ENCODE measurements at places on chromosomes 7 and 10.

GRCh38 chr7:142813226-142813625 lies 41.6 kb upstream of the EPHB6 start:
- no peak for DNase-seq

DNA sequence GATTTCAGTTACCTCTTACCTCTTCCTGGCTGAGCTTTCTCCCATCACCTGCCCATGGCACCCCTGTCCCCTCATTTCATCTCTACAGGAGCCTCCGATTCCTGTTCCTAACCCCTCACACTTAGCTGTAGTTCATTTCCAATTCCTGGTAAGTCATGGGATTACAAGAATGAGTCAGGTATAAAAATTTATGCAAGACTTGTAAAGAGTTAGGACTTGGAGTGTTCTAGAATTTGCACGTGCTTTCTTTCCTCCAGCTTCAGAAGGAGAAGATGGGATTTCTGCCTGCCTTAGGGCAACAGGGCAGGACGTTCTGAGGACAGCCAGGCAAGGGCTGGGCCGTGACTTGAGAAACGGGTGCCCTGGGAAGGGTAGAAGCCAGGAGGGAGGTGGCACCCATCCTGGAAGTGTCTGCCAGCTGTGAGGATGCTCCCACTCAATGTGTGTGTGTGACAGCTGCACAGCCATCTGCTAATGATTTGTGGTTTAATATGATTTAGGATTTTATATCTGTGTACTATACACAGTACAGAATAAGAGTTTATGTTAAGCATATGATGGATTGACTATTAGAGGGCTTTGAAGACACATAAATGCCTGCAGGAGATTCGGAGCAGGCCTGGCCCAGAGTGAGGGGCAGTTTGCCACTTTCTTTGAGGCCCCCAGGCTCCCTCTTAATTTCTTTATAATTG lies 81.5 kb upstream of the VIPR2 start:
- no peak for DNase-seq

- DNase-seq = no peak
These were observed 19.6 kb downstream of the GIMAP4 start for GRCh38 chr7:150586785-150587152.

GRCh38 chr7:130298544-130299326 lies 5.8 kb downstream of the CPA4 start:
- DNase-seq = no peak

DNA sequence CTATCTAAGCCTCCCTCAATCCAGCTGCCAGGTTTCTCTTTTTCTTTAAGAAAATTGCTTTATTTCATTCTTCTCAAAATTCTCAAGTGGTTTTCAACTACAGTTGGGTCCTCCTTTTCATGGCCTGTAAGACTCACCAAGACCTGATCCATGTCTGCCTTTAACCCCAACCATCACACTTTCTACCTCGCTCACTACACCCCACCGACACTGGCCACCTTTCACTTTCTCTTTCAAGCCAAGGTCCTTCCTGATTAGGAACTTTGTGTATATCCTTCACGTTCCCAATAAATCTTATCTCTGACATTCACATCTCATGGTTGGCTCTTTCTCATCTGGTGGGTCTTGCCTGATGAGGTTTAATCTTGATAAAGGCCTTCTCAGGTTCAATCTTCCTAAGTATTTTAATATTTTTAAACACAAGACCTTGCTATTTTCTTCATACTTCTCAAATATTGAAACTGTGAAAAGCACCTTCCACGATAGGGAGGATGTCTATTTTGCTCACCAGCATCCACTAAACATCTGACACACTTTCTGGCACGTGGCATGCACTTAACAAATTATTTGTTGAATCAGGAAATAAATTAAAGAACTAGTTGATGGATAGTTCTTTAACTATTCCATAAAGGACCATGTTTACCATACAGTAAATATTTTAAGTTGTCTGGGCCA lies 624.8 kb downstream of the GRID1 start:
- no peak for DNase-seq
